Hematopoietic multipotent progenitor cell (in vitro differentiated cells): ENCODE measurements at places on chromosomes 5 and 9. TPM values are rescaled to one million over a fixed set of nuclear protein-coding genes. Genes with fewer than 3 reads are reported as not detected.

Gene MOB3B
- 0.54 TPM for total RNA-seq

Gene ORM2
- total RNA-seq: not detected

Gene SEMA5A
- total RNA-seq: under 0.01 TPM

Gene SPATA31C1
- total RNA-seq: under 0.01 TPM

Gene FAM81B
- 1.9 TPM for total RNA-seq
